ENCODE measurements at places on chromosomes 4 and X.

- no peak for DNase-seq
Observed at GRCh38 chr4:143575331-143575730, 61.8 kb downstream of the SMARCA5 start.

GRCh38 chr4:122524176-122524575 is 67.7 kb upstream of the IL2 start:
- no peak for DNase-seq

DNA sequence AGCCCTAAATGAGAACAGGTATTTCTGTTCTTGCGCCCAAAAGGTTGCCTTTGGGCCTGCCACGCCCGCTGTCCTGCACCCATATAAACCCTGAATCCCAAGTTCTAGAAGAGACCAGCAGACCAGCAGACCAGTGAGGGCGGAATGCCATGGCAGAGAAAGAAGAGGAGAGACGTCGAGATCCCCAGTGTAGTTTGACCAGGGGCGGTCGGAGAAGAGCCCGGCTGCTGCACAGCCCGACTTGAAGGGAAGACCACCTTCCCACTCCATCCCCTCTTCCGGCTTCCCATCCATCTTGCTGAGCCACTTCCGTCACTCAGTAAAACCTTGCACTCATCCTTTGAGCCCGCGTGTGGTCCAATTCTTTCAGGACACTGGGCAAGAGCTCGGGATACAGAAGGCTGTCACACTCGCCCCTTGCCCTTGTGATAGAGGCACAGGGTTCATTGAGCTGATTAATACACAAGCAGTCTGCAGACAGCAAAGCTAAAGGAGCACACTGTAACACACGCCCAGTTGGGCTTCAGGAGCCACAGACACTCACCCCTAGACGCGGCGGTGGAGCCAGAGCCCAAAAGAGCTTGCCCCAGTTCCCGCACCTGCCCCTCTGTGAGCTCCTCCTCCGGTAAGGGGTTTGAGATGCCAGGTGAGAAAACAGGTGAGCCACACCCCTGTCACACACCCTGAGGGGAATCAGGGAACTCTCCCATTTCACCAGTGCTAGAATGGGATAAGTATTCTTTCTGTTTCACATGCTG is 230.8 kb downstream of the PCDH10 start:
- DNase-seq, result no peak

GRCh38 chr4:143355540-143356217 is 19.0 kb downstream of the GAB1 start:
- no peak for DNase-seq

DNA sequence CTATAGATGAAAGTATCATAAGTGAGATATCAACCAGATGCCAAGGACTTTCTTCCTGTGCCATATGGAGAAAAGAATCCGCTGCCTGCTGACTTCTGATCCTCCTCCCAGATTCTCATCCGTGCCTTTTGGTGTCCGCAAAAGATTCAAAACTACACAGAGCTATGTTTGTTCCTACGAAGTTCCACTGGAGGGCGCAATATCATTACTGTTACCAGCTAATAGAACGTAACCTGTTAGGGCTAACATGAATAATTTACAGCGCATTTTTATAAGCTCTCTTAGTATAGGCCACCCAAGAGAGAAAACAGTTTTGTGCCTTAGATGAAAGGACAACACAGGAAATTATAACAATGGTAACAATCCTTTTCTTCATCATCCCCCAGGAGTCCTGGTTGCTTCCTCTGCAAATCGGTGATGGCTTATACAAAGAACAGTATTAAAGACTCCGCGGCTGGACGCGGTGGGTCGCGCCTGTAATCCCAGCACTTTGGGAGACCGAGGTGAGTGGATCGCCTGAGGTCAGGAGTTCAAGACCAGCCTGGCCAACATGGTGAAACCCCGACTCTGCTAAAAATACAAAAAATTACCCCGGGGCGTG is 22.8 kb upstream of the CENPVL3 start:
- no peak for DNase-seq

GRCh38 chrX:39514801-39515200 is 583.0 kb downstream of the BCOR start:
- DNase-seq, result no peak

DNA sequence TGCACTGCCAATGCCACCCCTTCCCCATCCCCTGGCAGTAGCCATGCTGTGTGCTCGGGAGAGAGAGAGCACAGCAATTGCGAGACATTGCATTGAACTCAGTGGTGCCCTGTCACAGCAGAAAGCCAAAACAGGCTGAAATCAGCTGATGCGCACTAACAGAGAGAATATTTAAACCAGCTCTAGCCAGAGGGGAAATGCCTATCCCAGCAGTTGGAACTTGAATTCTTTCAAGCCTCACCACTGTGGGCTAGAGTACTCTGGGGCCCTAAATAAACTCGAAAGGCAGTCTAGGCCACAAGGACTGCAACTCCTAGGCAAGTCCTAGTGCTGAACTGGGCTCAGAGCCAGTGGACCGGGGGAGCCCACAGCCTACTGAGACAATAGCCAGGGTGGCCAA is 17.7 kb upstream of the RP2 start:
- DNase-seq, result no peak

- DNase-seq, result no peak
Observed at GRCh38 chr4:2352729-2353221, 65.7 kb downstream of the ZFYVE28 start.

- DNase-seq, result no peak
Observed at GRCh38 chr4:125833-126232, 1.5 kb downstream of the ZNF718 start.

- DNase-seq, result no peak
Observed at GRCh38 chr4:135418353-135418752, 1216.8 kb upstream of the PABPC4L start.

DNA sequence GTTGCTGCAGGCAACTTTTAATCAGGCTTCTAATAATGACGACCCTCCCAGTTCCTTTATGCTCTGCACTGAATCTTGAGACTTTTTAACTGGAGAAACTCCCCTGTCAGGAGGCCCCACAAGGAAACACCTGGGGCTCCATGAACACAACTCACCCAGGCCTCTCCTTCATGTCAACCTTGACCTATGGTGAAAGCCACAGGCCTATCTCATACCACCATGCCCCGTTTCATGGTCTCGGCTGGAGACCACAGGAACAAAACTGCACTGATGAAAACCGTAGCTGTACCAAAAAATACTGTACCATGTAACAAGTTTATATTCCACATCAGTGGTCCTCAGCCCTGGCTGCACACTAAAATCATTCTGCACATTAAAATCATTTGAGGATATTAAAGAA is 57.0 kb downstream of the ZNF827 start:
- no peak for DNase-seq

DNA sequence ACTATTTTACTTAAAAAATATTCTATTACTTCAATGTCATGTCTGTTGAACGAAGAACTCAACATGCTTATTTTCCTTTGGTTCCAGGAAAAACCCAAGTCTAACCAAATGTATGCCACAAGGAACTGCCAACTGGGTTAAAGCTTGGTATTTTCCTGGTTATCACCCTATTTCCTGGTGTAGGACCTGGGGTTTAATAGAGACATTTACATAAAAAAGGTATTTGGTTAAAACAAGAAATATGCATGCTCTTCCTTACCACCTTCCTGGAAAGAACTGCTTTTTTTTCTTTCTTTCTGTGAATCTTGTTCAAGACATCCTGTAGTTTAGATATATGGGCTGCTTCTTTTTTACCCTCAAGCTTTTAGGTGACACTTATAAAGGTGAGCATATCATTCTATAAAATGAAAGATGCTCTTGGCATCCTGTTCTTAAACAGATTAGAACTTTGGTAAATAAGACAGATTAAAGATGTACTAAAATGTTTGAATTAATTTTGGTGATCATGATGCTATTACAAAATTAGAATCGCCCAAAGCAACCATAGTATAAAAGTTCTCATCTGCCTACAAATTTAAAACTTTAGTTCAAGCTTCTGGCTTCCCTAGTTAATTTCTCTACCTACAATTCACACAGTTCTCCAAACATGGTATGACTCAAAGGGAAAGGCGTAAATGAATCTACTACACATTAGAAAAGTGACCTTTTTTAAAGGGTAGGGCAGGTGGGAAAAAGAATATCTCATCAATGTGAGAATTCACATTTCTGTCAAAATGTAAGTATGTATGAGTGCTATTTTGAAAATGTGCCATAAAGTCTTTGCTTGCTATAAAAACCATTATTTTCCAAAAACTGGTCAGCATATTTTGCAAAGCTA is 103.5 kb downstream of the CNOT6L start:
- no peak for DNase-seq

DNA sequence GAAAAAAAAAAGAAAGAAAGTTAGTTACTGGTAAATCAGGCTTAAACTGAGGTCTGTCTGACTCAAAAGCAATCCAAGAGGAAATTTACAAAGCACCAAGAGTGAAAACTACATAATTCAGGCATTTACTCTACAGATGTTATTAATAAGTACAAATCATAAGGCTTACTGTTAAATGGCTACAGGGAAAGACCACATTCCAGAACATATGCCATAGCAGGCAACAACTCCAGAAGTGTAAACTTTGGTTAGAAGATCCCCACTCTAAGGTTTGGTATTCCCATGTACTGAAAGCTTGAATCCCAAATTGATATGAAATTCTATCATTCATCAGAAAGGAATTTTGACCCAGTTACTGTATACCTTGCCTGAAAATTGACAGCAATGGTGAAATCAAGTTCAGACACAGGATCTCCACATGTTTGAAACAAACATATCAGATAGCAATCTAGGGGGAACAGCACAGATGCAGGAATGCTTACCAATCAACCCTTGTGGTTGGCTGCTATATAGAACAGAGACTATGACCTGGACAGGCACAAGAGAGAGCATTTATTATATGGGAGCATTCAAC is 6.6 kb downstream of the USP26 start:
- no peak for DNase-seq

GRCh38 chr4:89598602-89599001 is 238.4 kb downstream of the SNCA start:
- no peak for DNase-seq

DNA sequence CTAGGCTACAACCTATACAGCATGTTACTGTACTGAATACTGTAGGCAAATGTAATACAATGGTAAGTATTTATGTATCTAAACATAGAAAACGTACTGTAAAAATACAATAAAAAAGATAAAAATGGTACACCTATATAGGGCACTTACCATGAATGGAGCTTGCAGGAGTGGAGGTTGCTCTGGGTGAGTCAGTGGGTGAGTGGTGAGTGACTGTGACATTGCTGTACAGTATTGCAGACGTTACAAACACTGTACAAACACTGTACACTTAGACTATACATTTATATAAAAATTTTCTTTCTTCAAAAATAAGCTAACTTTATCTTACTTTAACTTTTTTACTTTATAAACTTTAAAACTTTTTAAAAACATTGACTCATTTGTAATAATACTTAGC is 190.3 kb upstream of the NR3C2 start:
- no peak for DNase-seq

GRCh38 chrX:34826964-34827363 is 115.6 kb upstream of the FAM47B start:
- no peak for DNase-seq

- no peak for DNase-seq
Observed at GRCh38 chr4:129804461-129804981, 708.6 kb downstream of the C4orf33 start.

GRCh38 chrX:130295519-130296296 is 27.0 kb upstream of the ZNF280C start:
- DNase-seq, result no peak

GRCh38 chrX:118726396-118726795 is 1.0 kb upstream of the IL13RA1 start:
- no peak for DNase-seq

- DNase-seq, result no peak
Observed at GRCh38 chr4:38017609-38018008, 57.4 kb downstream of the PTTG2 start.

GRCh38 chr4:182203872-182204411 is 39.3 kb upstream of the TENM3 start:
- no peak for DNase-seq

GRCh38 chr4:89562746-89563145 is 255.1 kb upstream of the GPRIN3 start:
- DNase-seq, result no peak

GRCh38 chr4:128831531-128832242 is 22.2 kb downstream of the JADE1 start:
- no peak for DNase-seq

GRCh38 chrX:85112293-85112692 is 108.6 kb downstream of the APOOL start:
- peak; percentile 70 for DNase-seq

DNA sequence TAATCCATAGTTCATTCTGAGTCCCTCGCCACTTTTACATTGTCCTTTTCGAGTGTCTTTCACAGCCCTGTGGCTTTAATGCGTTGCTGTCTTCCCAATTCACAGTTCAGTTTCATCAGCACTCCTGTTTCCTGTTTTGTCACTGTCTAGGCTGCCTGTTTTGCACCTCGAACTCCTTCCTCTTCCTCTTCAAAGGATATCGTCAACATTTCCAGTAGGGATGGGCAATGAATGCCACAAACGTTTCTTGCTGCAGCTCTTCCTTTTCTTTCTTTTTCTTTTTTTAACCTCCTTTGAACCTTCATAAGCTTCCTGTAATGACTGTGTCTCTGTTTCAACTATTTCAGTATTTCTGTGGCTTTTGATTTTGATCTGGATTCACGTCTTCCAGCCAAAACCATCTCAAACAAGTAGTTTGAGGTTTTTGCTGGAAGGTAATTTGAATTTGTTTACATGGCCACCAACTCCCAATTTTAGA is 105.4 kb downstream of the ANXA3 start:
- DNase-seq, result no peak

DNA sequence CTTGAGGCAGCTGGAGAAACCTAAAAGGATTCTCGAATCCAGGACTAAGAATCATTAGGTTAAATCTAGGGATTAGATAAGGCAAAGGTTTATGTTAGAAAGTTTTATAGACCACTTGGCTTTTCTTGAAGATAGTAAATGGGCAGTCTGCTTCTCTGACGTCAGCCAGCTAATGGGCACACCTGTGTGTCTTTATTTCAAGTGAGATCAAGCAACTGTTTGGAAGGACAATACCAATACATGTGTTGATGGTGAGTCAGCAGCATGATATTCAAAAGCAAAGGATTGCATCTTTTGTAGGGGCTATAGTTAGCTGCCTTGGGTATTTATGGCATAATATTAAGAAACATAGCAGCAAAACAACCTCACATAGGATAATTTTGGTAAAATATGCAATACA is 46.5 kb upstream of the GRPR start:
- DNase-seq, result no peak

DNA sequence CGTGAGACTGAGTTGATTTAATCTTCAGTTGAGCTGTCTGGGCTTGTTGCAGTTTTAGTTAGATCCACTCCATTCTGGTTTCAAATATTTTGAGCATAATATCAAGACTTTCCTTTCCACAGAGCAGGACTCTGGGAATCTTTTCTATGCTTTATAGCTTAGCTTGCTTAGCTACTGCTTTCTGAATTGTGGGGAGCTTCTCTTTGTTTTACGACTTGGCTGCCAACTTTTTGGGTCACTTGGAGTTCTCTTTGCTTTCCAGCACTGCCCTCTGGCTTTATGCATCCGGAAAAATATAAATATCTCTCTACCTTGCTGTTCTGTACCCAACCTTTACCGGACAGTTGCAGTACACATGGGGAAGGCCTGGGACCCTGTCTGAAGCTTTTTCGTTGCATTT is 292.1 kb downstream of the STIM2 start:
- no peak for DNase-seq

All from colonic mucosa (tissue), 4 donors.